ENCODE measurements at places on chromosomes 4 and X. TPM values are rescaled to one million over a fixed set of nuclear protein-coding genes. Genes with fewer than 3 reads are reported as not detected.

DNA sequence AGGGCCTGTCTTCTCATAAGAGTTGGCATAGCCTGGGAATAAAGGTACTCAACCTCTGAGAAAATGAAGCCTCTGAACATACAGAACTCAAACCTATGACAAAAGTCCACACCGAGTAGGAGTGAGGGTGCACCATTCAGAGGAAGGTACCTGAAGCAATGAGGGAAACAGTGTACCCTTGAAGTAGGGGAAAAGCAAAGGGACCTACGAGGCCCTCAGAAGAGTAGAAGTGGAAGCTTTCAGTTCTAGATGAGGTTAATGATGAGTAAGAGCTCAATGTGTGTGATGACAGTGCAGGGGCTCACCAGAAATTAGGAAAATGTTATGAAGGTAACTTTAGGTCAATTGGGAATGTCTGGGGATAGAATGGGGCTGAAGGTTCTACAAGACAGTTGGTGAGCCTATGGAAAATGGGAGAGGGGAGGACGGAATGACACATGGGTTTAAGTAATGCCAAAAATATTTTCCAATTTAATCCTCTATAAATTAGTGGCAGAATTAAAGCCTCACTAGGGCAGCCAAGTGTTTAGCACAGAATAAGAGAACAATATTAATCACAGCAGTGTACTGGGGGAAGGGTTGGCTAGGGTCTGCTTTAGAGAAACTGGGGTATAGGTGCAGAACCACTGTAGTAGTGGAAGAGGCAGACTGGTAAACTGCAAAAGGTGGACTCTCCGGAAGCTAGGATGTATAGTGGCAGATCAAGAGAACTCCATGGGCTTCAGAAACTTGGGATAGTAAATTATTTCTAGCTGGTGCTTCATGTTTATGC is 39.8 kb downstream of the RAB33A start:
- no peak for DNase-seq

GRCh38 chr4:187276736-187277408 is 553.2 kb upstream of the FAT1 start:
- DNase-seq: no peak

DNA sequence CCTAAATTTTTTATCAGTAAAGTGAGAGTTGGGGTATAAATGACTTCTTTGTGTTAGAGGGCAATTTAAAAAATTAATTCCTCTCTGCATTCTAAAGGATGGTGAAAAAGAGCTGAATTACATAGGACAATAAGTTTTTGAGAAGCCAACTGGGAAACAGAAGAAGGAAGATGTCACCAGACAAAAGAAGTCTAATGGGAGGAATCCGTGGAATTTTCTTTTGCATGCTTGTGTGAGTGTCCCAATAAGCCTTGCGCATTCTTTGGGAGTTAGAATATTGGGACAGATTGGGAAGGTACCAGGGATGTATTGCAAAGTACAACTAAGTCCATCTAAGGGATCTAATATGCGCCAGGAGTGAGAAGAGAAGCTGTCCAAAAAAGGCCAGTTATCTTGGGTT is 35.1 kb upstream of the NR3C2 start:
- DNase-seq: no peak

GRCh38 chr4:111274060-111274459 is 651.2 kb upstream of the PITX2 start:
- no peak for DNase-seq

GRCh38 chrX:40543661-40544328 is 37.0 kb upstream of the ATP6AP2 start:
- peak; percentile 47 for DNase-seq

GRCh38 chr4:57291911-57292310 is 181.7 kb upstream of the IGFBP7 start:
- no peak for DNase-seq

DNA sequence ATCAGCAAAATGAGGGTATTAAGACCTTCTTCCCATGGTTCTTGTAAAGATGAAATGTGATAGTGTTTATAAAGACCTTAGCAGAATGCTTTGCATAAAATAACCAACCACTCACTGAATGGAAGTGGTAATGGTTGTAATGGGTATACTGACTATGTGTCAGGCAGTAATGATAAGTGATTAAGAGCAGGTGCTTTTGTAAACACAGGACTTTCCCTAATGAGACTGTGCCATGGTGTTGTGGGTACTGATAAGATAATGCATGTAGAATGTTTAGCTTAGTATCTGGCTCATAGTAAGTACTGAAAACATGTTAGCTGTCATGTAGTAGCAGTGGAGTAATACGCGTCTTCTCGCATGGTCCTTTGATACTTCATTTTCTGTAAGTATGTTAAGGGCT is 6.9 kb downstream of the LSM6 start:
- no peak for DNase-seq

DNA sequence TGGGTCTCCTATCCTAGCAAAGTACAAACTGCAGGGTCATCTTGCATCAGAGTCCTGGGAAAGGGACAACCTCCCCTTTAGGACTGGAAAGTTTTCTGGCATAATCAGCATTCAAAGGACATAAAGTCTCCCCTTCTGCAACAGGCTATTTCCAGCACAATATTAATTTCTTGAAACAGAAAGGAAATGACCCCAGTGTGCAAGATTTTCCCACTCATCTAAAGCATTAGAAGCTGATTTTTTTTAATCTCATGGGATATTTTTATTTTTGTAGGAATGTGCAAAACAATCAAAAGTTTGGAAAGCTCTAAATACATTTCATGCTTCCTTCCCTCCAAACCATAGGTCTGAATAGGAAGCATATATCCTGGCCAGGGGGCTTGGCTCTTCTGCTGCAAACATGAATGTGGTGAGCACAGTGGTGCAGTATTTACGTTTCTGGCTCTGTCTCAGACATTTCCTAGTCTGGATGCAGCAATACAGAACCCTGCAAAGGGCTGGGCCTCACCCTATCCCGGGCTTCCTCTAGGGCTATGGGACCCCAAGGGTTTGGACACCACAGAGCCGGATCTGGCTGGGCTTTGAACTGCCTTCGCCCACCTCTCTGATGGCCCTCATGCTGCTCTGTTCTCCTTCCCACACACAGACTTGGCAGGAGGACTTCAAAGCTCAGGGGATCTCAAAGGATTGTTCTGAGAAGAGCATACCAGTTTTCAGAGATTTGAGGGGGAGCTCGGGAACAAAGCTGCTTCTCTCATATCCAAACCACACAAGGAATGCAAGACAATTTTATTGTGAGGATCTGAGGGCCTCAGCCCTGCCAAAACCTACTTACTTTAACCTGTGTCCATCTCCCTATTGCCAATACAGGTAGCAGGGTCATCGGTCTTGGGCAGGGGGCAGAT is 64.9 kb downstream of the POLR2B start:
- no peak for DNase-seq

- DNase-seq: no peak
Observed at GRCh38 chrX:51024106-51024696, 113.7 kb downstream of the BMP15 start.

- no peak for DNase-seq
Observed at GRCh38 chr4:186826846-186827533, 103.3 kb upstream of the FAT1 start.

DNA sequence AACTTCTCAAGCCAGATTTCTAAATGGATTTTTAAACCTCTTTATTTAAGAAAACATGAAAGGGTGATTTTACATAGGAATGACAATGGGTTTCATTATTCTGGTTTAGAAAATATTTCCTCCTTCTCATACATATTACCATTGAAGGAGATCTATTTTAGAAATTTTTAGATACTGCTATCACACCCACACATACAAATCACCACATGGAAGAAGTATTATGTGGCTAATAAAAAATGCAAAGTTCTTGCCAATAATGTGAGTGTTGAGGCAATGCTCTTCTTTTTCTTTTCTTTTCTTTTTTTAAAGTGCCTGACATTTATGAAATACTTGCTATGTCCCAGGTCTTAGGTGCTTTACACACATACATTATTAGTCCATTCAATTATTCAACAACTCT is 6.8 kb downstream of the STAP1 start:
- DNase-seq: no peak

- peak; percentile 28 for DNase-seq
Observed at GRCh38 chr4:37631551-37631950, 54.6 kb downstream of the RELL1 start.

DNA sequence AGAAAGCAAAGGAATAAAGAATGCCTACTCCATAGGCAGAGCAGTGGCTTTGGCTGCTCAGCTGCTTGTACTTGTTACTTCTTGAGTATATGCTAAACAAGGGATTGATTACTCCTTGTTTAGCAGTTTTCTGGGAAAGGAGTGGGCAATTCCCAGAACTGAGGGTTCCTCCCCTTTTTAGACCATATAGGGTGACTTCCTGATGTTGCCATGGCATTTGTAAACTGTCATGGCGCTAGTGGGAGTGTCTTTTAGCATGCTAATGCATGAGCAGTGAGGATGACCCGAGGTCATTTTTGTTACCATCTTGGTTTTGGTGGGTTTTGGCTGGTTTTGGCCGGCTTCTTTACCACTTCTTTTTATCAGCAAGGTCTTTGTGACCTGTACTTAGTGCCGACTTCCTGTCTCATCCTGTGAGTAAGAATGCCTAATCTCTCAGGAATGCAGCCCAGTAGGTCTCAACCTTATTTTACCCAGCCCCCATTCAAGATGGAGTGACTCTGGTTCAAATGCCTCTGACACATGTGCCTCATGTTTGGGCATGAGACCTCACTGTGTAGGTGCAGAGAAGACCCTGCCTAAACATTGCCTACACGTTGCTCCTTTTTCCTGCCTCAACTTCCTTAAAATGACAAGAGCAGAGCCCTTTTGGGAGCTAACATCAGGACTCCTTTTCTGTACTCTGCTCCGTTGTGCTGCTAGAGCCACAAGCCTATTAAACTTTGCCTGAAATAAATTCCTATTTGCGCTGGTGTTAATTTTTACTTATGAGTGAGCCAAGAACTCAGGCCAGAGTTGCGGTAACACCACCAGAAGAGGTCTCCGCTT is 21.0 kb upstream of the UBA6 start:
- no peak for DNase-seq

DNA sequence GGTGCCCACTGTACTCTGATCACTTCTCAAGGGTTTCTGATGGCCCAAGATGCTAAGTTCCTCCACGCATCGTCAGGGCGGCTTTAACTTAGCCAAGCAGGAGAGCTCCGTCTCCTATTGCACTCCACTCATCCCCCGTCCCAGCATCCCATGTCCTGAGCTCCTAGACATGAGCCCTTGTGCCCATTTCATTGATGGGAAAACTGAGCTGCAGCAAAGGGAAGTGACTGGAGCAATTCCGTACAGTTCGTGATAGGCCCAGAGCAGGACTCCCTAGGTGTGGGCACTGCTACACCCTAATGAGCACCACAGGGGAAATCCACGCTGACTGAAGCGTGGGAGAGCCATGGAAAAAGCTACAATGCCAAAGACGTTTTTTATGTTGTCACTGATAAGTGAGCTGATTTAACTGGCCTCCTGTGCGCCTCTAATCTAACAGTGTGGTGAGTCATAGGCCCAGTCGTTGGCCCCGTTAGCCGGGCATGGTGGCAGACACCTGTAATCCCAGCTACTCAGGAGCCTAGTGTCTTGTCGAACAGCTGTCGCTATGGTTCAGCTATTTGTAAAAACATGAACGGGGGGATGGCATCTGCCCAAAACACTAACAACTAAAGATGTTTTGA is 14.9 kb downstream of the NSDHL start:
- no peak for DNase-seq

DNA sequence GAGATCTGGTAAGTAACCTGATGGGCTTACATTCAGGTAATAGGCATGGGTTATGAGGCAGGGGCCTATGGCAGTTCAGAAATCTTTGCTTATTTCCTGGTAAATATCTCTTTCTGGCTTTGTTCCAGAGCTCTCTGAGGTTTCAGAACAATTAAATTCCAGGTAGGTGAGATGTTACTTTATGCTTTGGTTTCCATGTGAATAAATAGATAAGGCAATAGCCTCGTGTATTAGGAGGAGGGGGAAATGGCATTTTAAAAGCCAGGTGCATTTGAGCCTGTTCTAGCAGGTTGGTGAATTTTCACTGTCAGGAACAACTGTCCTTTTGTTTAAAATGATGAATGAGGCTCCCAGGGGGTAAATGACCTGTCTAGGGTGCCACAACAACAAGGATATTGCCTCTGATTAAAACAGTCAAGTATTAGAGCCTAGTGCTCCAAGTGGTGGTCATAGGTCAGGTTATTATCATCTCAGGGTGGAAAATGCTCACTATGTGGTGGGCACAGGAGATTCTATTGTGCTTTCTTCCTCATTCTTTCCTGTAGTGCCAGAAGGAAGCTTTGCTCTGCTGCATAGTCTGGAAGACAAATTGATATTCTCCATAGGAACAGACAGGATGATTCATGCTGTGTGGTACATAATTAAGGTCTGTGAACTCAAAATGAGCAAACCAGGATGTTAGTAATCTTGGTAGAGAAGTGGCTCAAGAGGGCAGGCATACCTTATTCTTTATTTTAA is 296.2 kb downstream of the INPP4B start:
- peak; percentile 33 for DNase-seq

DNA sequence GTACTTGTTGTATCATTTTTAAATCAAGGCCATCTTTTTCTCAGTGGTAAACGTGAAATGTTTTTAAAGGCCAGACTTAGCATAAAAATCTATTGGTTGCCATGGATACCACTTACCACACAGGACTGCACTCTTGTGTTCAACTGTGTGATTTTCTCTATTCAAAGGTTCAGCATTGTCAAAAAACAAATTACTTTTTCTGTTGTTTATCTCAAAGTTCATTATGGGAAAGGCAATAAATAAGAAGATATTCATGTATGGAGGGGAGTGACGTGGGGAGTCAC is 231.0 kb upstream of the GATB start:
- DNase-seq: no peak

GRCh38 chr4:152369203-152369901 is 166.5 kb downstream of the FBXW7 start:
- no peak for DNase-seq

- peak; percentile 58 for DNase-seq
Observed at GRCh38 chrX:152632445-152633097, 5.1 kb upstream of the GABRQ start.

DNA sequence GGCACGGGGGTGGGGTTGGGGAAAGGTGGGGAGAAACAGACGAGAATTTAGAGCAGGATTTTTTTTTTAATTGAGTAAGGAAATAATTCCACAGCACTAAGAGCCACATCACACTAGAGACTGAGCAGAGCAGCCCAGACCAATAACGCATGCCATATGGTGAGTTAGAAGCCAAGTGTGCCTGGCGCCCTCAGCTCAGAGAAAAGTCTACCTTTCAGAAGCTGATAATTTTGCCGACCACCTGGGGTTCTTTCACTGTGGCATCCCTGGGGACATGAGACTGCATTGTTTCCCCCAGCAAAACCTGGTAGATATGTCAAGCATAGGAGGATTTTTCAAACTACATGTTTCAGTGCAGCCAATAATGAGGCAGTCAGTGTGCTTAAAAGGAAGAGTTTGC is 516.8 kb downstream of the SMARCA1 start:
- no peak for DNase-seq

- no peak for DNase-seq
Observed at GRCh38 chrX:103002576-103002975, 61.4 kb downstream of the BEX1 start.

Gene AKAP14
- total RNA-seq: not detected

Gene CSN1S1
- total RNA-seq: 2.3 TPM

Gene SERTM2
- not detected for total RNA-seq

Gene USP27X
- total RNA-seq: 0.99 TPM

Gene FANCB
- total RNA-seq: 4.4 TPM

Gene EDA2R
- total RNA-seq: 2.9 TPM

Gene PCDH11X
- total RNA-seq: not detected

All from body of pancreas (tissue), 4 donors.